ENCODE measurements at places on chromosomes 11 and 22.

DNA sequence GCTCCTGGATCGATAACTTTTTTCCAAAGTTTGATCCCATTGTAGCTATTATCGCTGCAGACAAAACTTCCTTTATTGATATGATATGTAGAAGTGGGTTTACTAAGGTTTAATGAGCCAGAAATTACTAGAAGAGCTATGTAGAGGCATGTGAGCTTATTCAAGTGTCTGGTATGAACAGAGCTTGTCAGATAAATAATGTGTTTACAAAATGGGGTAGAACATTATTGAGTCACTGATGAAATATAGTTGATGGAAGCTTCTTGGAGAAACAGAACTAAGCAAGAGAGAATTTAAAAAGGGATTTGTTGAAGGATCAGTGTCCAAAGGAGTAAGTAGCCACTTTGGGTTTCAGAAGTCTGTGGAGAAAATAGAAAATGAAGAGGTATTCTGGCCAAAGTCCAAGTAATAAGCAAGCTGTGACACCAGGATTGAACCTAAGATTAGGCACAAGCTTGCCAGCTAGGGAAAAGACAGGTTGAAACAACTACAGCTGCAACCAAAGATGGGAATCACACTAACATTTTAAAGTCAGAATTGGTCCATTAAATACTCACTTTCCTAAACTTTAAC lies 104.3 kb downstream of the MAML2 start:
- DNase-seq, result no peak

DNA sequence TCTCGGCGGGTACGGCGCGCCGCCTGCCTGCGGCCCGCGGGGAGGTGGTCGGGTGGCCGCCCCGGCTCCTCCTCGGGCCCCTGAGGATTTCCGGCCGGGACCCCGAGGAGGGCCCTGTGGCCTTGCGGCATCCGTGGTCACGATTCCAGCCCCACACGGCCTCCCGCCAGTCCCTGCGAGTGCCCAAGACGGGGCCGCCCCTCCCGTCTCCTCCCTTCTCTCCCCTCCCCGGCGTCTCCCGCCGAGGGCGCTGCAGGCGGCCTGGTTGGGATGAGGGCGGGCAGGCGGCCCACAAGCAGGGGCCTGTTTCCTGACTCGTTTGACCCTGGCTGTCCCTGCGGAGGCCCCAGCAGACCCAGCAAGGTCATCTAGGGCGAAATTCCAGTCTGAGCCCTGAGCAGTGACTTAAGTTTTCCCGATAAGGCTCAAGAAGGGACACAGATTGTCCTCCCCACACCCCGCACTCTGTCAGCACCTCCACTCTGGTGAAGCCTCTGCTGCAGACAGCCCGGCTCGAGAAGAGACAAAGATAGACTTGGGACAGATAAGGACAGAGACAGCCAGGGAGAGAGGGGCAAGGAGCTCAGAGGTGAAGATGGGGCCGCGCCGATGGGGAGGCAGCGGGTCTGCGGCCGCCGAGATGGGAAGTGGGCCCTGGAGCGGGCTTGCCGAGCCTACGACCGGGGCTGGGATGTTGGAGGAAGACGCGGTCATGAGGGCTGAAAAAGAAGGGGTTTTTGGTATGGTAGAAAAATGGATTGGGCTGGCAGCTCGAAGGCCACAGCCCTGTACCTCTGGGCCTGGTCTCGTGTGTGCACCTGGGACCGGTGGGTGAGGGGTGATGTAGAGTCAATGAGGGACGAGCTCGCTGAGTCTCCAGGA lies 95.0 kb downstream of the SWAP70 start:
- peak; percentile 64 for DNase-seq

DNA sequence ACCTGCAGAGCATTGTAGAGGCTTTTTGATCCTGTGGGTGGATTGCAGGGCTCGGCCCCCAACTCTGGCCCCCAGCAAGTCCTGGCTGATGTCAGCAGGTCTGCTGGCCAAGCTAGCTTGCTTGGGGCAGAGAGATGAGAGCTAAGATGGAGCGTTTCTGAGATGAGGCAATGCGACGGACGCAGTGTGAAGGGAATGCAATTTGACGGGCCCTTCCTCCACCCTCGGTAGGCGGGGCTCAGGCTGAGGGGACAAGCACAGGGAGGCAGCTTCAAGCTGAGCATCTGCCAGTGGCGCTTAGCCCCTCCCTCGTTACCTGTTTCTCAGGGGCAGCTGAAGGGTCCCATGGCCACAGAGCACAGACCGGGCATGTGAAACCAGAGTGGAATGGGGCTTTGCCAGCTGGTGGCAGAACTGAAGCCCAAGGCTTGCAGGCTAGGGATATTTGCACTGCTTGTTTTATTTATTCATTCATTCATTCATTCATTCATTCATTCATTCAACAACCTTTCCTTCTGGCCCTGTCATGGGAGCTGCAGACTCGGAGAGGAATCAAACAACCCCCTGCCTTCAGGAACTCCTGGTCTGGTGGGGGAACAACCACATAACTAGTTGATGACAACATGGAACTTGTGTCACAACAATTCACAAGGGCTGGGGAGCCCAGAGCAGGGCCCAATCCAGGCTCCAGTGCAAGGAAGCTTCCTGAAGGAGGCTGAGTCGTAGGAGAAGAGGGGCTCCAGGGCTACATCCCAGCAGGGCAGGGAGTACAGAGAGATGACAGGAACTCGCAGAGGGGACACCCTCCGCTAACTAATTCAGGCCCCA lies 66.8 kb downstream of the THAP12 start:
- no peak for DNase-seq

DNA sequence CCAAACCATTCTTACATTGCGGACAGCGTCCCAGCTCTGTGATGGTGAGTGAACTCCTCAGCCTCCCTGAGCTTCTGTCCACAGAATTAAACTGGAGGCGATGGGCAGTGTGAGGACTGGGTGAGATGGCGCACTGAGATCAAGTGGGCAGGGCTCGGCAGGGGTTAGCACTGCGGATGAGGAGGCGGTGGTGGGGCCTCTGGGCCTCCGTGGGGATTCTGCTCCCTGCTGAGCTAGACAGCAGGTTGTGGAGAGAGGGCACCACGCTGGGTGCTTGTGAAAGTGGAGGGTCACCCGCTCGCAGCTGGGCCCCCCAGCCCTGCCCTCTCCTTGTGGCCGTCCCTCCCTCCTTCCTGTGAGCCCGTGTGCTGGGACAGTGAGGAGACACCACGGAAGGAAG lies 25.6 kb upstream of the PARVG start:
- no peak for DNase-seq

- DNase-seq, result no peak
Measured at GRCh38 chr11:120558744-120559431, 47.3 kb downstream of the GRIK4 start.

- peak; percentile 36 for DNase-seq
Measured at GRCh38 chr11:119108146-119108856, 1.2 kb downstream of the C2CD2L start.

- no peak for DNase-seq
Measured at GRCh38 chr11:2954263-2954662, 25.0 kb upstream of the PHLDA2 start.

- DNase-seq, result no peak
Measured at GRCh38 chr22:25366408-25366807, 147.0 kb downstream of the CRYBB2 start.

GRCh38 chr11:83819931-83820549 lies 533.9 kb upstream of the CCDC90B start:
- no peak for DNase-seq

DNA sequence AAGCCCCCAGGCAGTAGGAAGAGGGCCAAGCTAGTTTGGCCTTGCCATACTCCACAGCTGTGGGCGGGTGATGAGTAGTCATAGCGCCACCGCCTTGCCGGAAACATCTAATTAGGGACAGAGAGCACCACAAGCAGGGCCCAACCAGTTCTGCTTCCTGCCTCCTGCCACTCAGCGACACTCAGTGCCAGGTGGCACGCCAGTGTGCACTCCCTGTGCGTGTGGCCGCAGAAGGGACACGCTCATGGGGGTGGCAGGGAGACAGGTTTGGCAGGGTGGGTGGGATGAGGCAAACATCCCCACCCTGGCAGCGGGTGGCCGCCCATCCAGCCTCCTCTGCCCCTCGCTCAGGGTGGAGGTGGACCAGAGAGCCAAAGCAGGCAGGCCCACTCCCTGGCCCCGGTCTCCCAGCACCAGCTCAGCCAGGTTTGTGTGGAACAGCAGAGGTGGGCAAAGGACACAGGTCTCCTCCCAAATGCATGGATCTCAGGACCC lies 4.9 kb downstream of the OVOL1 start:
- DNase-seq, result peak; percentile 71
